Posterior vena cava (tissue), 2 donors: ENCODE measurements at places on chromosomes 5 and 9. TPM values are rescaled to one million over a fixed set of nuclear protein-coding genes. Genes with fewer than 3 reads are reported as not detected.

Gene CARD6
- 12.8 TPM for total RNA-seq

Gene PDLIM4
- 83.2 TPM for total RNA-seq

Gene GPRIN1
- 0.37 TPM for total RNA-seq

DNA sequence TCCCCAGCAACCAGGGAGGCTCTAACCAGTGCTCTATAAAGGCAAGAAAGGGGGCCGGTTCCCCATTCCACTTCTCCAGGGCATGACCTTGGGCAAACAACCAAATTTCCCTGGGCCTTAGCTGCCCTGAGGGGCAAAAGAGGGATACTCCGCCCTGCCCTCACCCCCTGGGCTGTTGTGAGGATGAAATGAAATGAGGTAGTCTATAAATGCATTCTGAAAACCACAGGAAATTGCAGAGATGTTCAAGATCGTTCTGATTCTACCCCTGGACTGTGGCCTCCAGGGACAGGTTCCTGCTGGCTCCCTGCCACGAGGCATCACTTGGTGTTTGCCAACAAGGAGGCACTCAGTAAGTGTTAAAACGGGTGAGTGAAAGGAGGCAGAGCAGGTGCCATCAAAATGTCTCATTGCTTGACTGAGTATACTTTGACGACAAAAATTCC is 5.7 kb downstream of the RAPGEF1 start:
- no peak for DNase-seq

- peak; percentile 90 for DNase-seq
These were observed 175.1 kb upstream of the OTULINL start for GRCh38 chr5:14406554-14406849.

- peak; percentile 60 for DNase-seq
These were observed 48.0 kb downstream of the SARDH start for GRCh38 chr9:133690081-133690561.
